ENCODE measurements at places on chromosomes 5 and 9.

DNA sequence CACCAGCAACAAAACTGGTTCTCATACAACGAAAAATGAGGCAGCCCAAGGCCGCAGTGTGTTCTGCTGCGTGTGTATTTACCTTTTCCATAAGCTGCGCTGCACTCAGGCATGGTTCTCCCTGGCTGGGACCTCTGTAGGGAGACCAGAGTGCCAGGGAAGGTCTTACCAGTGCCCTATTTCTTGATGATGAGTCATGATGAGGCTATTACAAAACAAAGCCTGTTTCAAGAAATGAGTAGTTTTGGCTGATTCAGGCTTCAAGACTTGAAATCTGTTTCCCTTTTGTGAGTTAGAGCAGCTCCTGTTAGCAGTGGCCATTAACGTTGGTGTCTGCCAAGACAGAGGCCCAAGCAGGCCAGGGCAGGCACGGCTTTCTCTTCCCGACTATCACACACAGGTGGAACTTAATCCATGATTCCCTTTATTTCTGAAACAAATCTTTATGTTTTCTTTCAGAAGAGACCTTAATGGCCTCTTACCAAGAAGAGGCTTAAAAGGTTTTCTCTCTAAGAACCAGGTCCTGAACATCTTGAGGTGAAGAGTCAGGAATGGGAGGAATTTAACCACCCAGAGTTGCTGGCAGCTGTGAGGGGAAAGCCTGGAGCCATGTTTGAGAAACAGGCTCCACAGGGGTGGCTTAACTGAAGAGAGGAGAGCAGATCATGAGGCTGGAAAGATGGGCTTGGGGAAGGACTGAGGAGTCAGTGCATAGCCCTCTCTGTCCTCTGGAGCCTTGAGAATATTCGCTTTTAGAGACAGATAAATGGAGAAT lies 41.4 kb upstream of the TIFAB start:
- peak; percentile 39 for DNase-seq

GRCh38 chr5:118722122-118723020 lies 266.0 kb downstream of the DTWD2 start:
- DNase-seq, result no peak

DNA sequence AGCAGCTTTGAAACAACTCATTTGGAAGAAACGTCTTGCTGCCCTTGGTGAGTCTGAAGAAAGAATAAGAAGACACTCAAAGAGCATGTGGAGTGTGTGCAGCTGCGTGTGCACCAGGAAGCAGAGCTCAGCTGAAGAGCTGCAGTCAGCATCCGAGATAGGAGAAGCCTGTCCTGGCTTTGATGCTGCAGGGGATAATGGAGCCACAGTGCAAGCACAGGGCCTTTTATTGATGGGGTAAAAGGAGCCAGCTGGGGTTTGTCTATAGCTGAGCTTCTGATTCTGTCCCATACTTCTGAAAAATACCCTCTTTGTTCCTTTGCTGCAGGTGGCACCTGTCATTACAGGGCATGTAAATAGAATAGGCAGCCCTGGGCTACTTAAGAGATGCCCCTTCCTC lies 375.7 kb upstream of the ZNF462 start:
- DNase-seq, result no peak

GRCh38 chr9:504921-505740 lies 290.5 kb downstream of the DOCK8 start:
- DNase-seq, result peak; percentile 8

DNA sequence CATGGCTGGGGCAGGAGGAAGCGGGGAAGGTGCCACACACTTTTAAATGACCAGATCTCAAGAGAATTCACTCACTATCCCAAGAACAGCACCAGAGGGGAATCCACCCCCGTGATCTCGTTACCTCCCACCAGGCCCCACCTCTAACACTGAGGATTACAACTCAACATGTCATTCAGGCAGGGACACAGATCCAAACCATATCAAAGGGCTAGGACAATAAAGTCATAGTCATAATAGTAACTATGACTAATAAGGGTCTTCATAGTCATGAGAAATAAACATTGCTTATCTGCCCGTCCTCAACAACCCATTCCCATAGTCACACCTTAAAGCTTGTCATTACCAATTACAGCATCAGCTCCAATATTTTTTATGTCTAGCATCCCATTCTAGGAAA lies 65.3 kb upstream of the SMC2 start:
- DNase-seq, result peak; percentile 6

DNA sequence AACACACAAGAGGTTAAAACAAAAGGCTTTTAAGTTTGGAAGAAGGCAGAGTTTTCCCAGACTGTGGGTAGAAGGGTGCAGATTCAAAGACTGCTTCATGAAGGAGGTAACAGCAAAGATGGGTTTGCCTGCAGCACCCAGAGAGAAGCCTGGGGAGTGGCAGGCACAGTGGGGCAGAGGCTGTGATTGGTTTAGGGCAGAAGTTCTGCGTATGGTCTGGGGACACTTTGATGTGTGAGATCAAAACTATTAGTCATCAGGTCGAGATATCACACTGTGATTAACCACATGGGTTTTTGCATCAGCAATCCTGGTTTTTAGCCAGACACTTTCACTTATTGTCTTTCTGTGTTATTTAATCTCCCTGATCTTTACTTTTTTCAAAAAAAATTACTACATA lies 188.8 kb upstream of the GLRA1 start:
- DNase-seq, result peak; percentile 97

GRCh38 chr5:168792678-168793077 lies 213.5 kb upstream of the PANK3 start:
- DNase-seq, result no peak

DNA sequence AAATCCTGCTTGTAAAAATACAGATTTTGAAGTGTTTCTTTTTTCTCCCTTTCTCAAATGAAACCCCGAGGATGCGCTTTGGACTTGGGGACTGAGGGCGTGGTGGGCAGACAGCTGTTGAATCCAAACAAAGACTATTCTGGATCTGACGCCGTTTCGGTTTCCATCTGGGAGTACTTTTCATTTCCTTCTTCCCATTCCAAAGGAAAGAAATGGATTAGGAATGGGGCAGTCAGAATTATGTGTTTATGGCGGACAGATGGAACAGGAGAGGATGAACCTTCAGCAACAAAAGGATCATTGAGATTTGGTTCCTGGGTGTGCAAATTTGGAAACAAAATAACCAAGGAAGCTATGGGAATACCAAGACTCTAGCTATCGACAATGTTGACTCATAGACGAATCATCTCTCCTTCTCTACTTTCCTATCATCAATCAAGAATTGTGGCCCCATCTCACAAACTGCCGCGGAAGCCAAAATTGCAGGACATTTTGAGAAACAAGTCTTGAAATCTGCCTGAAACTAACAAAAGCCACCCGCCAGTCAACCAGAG lies 300.6 kb downstream of the PARP8 start:
- no peak for DNase-seq

GRCh38 chr5:157528036-157528632 lies 47.4 kb downstream of the ADAM19 start:
- DNase-seq, result no peak

DNA sequence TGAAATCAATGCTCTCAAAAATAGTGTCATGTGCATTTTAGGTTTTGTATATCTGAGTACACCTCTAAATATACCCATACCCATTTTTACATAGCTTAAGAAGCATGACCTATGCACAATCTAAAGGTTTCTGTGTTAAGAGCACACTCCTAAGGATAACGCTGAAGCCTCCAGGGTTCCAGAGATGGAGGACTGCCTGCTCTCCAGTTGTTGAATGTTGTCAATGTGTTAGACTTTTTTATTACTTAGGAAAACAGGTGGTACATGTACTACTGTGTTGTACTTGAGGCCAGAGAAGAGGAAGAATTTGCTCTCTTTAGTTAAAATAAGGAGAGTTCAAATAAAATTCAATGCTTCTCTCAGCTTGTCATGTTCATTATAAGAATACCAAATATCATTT lies 141.2 kb downstream of the EMB start:
- no peak for DNase-seq

DNA sequence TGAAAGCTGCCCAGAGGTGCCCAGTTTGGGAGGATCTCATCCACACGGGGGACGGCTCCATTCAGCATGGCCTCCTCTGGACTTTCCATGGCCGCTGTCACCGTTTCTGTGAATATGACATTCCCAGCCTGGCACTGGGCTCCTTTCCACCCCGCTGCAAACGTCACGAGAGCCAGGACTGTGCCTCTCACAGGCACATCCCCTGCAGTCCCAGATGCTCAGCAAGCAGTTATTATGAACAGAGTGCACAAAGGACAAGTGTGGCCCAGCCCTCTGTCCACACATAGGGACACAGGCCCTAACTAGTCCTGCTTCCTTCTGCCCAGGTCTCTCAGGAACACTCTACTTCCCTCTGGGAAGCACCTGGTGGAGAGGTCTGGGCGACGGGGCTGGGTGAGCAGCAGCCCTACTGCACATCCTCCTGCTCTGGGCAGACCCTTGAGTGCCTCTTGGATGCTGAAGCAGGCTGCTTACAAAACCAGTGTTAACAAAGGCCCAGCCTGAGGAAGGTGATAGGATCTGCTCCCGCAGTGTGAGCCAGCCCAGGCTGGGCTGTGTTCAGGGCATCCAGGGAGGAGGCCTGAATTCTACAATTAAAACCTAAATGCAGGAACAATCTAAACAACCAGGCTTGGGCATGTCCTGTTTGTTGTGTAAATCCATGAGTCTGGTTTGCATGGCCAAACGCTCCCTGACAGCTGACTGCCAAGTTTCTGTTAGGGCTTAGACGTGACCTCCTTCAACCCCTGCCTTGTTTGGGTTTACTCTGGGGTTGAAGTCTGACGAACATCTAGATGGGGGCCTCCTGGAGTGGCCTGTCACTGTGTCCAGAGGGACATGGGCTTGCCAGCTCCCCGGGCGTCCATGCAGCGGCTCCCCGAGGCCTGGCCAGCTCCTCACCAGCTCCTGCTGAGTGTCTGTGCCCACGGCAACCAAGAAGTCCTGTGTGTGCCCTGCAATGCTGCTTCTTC lies 269.8 kb downstream of the GADD45G start:
- DNase-seq, result no peak

- DNase-seq, result no peak
Measured at GRCh38 chr5:172931001-172931536, 28.2 kb upstream of the RPL26L1 start.

- DNase-seq, result no peak
Measured at GRCh38 chr9:20722221-20722620, 38.2 kb downstream of the FOCAD start.

DNA sequence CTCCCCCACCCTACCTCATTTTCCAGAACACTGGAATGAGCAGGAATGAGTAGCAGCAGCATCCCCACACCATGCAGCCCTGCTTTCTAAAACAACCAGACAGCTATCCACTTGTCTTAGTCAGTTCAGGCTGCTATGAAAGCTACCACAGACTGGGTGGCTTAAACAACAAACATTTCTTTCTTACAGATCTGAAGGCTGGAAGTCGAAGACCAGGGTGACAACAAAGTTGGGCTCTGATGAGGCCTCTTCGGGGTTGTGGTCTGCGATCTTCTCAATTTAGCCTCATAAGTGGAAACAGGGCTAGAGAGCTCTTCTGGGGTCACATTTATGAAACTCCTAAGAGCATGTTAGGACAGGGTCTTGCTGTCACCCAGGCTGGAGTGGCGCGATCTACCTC lies 38.9 kb downstream of the LPAR1 start:
- DNase-seq, result no peak

- no peak for DNase-seq
Measured at GRCh38 chr5:110275878-110276277, 450.6 kb downstream of the TMEM232 start.

- DNase-seq, result no peak
Measured at GRCh38 chr5:95331358-95331757, 46.5 kb upstream of the MCTP1 start.

GRCh38 chr9:128370367-128370751 lies 815 bp upstream of the URM1 start:
- DNase-seq, result no peak

GRCh38 chr5:171816666-171817065 lies 31.0 kb downstream of the SMIM23 start:
- DNase-seq, result no peak

GRCh38 chr5:88370824-88371223 lies 102.2 kb upstream of the TMEM161B start:
- DNase-seq, result no peak

- DNase-seq, result peak; percentile 83
Measured at GRCh38 chr9:92808726-92809451, 44.3 kb upstream of the BICD2 start.

DNA sequence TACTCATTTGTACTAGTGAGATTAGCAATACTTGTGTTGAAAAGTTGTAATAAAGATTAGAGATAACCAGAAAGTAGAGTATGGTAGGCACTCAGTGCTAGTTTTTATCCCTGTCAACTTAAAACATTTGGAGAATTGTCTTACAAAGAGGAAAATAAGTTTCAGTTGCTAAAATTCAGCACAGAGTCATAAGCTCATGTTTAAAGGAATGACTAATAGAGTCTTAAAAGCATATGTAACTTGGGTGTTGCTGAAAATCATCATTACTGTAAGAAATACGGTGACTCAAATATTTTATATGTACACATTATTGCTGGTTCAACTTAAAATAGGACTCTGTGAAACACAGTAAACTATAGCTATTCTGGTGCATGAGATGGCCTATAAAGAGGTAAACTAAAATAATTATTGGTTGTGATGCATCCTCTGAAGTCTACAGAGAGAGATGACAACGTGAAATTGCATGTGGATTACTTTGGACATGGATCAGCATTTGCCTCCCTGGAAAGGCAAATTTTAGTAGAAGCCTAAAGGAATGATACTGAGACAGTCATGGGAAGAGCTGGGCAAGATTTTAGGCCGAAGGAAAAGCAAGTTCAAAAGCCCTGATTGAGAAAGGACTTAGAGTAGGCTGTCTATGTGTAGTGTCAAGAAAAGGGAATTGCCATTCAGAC lies 34.6 kb downstream of the SGCD start:
- DNase-seq, result no peak

DNA sequence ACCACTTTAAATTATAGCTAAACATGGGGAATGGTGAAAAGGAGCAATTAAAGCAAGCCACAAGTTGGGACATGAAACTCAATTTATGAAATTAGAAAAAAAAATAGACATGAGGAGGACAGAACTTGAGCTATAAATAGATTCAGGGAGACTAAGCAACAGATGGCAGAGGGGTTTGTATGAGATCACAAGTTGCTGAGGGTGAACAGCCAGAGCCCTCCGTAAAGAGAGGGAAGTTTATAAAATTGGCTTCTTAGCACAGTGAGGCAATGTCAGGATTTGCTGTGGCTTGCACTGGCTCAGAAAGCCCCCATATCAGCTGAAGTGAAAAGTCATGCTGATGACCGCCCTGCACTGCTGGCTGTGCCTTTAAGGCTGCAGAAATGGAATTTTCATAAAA lies 443.4 kb upstream of the CD180 start:
- no peak for DNase-seq

GRCh38 chr9:34072868-34073590 lies 24.3 kb upstream of the UBAP2 start:
- DNase-seq, result peak; percentile 68

DNA sequence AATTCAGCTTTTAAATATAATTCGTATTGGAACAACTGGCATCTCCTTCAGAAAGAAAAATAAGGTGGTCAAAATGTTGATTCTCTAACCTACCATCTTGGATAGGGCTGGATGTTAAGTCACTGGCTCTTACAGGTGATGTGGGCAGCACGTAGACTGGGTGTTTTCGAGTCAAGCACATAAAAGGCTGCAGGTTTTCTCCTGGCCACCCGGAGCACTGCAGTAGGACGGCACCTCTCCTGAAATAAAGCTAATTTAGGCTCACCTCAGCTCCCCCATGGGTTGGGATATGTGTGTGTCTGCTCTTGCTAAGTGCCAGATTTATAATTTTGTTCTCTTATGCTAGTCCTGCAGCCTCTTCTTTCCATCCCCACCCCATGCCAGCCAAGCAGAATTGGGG lies 80.3 kb downstream of the IQGAP2 start:
- no peak for DNase-seq

- no peak for DNase-seq
Measured at GRCh38 chr5:83764101-83764500, 43.4 kb upstream of the HAPLN1 start.

- DNase-seq, result no peak
Measured at GRCh38 chr9:77616191-77616590, 31.9 kb downstream of the GNA14 start.

Data from SW480 (cell line).